Activated CD4-positive, alpha-beta T cell treated with anti-CD3 and anti-CD28 coated beads, Interleukin-2, Interleukin-4, amounts not matched to agents 100 ng/mL and 50 ng/mL, durations not matched to agents 16 hours and 8 hours (primary cell): ENCODE measurements at places on chromosomes 16 and 17.

DNA sequence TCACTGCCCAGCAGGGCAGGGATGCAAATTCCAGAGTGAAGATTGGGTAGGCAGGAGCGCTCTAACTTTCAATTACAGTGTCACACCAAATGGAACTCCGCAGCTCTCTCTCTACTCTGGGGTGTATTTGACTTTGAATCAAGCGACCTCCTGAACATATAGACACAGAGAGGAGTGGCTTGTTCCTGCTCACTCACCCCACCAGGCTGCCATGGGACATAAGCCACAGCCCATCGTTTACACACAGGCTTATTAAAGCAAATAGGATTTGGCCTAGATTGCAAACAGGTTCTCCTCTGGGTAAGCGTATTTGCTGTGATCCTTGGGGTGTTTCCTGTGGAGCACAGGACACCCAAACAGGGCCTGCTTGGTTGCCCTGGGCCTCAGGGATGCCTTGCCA, 281.6 kb upstream of the CCL2 start:
- DNase-seq: no peak

DNA sequence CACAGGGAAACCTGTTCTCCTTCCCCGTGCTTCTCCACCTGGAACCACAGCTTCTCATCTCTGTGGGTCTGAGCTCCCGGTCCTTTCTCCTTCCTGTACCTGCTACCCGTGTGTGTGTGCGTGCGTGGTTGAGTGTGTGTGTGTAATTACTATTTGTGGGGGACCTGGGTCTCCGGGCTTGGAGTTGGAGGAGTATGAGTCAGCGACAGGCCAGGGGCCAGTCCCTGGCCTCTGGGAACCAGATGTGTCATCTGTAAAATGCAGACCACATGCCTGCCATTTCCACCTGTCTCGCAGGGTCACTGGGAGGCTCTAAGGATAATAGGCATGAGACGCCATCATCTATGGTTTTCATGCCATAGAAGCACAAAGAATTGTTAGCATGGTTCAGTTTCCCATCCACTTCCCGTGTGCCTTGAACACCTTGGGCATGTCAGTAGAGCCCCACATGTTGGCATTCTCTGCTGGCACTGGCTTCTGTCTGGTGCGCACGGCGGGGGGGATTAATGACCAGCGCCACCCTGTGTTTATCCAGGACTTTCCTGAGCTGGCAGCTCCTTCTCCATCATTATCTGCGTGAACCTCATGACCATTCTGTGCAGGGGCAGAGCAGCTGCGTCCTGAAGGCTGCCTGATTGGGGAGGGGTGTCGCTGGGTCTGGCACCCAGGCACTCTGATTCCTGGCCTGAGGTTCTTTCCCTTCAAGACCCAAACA, 1.5 kb downstream of the ZNF205 start:
- DNase-seq: no peak

GRCh38 chr17:41678411-41678906, 10.2 kb upstream of the EIF1 start:
- no peak for DNase-seq

GRCh38 chr17:39543664-39544063, 64.1 kb downstream of the NEUROD2 start:
- no peak for DNase-seq

DNA sequence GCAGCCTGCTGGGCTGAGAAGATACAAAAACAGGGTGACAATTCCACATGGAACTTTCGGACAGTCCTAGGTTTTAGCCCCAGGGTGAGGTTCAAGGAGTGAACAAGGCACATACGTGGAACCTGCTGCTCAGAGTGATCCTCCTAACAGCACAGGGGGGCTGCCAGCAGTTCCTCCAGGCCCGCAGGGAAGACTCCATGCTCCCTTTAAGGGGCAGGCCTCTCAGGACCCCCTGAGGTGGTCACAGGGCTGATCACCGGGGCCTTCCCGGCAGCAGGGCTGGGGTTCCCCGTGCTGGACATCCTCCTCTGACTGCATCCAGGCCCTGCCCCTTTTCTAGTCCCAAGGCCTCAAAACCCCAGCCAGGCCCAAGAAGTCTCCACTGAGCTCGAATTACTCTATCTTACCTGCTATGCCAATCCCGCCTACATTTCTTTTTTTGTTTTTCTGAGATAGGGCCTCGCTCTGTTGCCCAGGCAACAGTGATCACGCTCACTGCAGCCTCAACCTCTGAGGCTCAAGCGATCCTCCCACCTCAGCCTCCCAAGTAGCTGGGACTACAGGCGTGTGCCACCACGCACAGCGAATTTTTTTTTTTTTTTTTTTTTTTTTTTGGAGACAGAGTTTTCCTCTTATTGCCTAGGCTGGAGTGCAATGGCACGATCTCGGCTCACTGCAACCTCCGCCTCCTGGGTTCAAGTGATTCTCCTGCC, 10.4 kb downstream of the CANT1 start:
- no peak for DNase-seq

DNA sequence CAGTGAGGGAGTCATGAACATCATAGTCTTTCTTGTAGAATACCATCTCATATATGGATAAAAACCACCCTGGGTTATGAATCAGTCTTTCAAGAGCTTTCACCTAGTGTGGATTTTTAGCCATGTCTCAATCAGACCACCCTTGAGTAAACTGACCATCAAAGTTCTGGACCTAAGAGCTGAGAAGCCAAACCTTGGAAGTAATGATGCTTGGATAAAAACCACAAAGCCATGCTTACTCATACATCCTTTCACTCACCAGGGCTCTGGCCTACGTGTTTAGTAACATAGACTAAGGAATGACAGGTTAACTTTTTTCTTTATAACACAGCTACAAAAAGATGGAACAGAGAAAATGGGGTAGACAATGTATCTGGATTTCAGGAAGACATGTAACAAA, 167.2 kb downstream of the STX8 start:
- DNase-seq: no peak

DNA sequence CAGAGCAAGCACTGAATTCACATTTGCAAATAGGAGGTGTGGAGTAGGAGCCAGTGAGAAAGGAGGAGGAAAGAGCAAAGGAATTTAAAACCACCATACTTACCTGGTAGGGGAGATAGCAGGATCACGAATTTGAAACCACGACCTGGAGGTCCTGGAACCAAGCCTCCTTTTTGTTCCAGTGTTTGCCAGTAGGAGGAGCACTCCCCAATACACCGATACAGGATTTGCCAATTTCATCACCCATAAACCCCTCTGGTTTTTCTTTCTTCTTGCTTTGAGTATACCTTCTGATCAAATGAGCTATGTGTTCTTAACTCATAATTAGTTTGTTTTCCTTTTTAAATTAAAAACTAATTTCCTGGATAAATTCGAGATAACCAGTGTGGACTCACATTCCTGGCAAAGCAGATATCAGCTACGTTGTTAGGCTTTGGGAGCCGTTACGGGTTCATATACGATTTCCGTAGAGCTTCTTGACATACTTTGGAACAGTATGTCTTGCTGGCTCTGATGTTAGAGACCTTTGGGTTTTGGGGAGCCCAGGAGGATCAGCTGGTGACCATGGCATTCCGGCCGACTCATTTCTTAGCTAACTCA, 22.7 kb downstream of the BCO1 start:
- peak; percentile 29 for DNase-seq

- DNase-seq: no peak
These were observed 60.3 kb downstream of the MRM1 start for GRCh38 chr17:36661688-36662087.

DNA sequence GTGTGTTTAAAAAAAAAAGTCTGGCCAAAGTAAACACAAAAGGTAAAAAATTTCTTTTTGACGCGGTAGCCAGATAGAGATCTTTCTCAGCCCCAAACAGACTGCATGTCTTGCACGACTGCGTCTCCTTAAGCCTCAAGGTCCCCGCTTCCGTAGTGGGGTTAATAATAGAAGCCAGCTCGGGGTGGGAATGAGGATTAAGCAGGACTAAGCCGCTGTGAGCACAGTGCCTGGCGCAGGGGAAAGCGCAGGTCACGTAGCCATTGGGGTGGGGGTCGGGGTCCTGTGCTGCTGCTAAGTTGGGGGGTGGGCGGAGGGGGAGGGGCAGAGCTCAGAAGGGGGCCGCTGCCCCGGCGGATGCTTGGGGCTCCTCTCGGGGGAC, 521 bp downstream of the GGA2 start:
- DNase-seq: peak; percentile 28

DNA sequence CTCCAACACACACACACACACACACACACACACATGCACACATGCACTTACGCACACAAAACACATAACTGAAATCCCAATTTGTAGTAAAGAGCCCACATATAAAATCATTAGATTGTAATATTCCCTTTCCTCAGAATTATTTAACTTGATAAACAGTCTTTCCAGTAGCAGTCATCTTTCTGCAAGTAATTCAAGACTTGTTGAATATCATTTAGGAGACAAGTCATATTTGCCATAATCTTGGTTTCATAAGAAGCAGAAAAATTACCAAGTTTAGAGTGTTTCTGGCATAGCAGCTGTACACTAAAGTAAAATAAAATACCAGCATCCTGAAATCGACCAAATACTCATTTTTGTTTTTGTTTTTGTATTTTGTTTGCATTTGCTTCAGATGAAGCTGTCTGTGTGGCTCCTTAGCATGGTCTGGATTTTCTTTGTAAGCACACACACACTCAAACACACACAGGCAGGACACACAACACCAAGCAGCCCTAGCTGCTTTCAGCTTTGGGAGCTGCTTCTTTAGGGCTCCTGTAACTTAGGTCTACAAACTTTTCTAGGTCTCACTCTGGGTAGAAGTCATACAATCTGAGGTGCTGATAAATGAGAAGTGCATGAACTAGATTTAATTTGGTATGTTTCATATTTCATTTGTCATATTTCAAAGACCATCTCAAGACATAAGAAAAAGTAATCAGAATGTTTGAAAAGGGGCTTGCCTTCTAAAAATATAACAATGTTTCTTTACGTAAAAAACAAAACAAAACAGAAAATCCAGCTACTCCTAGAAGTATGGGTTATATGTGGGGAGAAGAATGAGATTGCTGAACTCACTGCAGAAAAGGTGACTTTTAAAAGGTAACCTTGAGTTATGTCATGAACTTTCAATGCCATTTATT, 3.0 kb downstream of the SALL1 start:
- DNase-seq: no peak

- DNase-seq: no peak
These were observed 13.7 kb upstream of the RANGRF start for GRCh38 chr17:8274816-8275215.

DNA sequence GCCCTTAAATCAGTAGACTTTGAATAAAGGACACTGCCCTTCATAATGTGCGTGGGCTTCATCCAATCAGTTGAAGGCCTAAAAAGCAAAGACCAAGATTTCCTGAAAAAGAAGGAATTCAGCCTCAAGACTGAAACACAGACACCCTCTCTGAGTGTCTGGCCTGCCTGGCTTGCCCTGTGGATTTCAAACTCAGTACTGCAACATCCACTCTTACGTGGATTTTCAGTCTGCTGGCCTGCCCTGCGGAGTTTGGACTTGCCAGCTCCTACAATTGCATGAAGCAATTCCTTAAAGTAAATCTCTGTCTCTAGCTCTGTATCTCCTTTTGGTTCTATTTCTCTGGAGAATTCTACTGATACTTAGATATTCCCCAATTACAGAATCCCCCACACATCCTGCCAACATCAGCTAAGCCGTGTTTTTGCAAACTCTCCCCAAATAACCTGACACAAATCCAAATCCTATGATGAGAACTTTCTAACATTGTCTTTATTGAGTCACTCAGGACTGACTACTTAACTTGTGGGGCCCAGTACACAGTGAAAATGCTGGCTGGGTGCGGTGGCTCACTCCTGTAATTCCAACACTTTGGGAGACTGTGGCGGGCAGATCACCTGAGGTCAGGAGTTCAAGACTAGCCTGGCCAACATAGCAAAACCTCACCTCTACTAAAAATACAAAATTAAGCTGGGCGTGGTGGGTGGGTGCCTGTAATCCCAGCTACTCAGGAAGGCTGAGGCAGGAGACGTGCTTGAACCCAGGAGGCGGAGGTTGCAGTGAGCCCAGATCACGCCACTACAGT, 7.2 kb upstream of the TNFRSF17 start:
- no peak for DNase-seq

GRCh38 chr16:81625544-81626153, 153.4 kb upstream of the PLCG2 start:
- DNase-seq: no peak

- no peak for DNase-seq
These were observed 16.0 kb downstream of the MPRIP start for GRCh38 chr17:17058304-17058703.

DNA sequence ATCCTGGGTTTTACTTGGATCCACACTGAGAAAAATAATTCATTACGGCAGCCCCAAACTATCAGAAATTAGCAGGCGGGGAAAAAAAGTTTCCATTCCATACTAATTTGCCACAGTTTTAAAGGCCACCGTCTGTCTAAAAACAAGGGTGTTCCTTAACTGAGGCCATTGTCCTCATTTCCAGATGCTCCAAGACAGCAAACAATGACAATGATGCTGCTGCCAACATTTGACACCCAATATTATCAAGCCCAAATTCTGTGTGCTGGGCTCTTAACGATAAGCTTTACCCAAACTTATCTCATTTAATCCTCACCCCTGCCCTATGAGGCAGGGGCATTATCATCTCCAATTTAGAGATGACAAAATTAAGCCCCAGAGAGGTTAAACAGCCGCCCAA, 26.3 kb downstream of the CUEDC1 start:
- no peak for DNase-seq

DNA sequence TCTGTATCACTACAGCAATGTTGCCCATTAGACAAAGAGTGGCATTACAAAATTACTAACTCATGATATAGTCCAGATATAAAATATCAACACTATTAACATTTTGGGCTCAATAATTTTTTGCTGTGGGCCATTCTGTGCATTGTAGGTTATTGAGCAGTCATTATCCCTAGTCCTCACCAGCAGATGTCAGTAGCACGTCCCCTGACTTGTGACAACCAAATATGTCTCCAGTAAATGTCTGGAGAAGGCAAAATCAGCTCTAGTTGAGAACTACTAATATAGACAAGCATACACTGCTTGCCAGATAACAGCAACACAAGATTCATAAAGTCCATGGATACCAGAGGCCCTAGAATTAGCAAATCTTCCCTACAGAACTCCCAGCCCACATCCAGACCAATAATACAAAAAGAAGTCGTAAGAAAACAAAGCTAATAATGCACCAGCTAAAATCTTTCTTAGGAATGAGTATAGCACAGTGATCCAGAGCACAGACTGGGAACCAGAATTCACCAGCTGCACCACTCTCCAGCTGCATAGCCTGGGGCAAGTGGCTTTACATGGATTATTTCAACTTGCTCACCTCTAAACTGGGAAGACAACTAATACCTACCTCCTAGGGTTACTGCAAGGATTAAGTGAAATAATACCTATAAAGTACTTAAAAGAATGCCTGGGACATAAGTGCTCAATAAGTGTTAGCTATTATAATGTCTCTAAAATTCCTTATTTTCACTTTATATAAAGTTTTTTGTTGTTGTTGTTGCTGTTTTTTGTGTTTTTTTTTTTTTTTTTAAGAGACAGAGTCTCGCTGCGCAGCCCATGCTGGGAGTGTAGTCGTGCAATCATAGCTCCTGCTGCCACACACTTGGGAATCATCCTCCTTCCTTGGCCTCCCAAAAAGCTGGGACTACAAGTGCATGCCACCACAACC, 23.7 kb downstream of the HELZ start:
- peak; percentile 52 for DNase-seq

GRCh38 chr17:32627239-32627996, 140.6 kb downstream of the CDK5R1 start:
- DNase-seq: no peak
